ENCODE measurements at places on chromosomes 12 and 14. TPM values are rescaled to one million over a fixed set of nuclear protein-coding genes. Genes with fewer than 3 reads are reported as not detected.

DNA sequence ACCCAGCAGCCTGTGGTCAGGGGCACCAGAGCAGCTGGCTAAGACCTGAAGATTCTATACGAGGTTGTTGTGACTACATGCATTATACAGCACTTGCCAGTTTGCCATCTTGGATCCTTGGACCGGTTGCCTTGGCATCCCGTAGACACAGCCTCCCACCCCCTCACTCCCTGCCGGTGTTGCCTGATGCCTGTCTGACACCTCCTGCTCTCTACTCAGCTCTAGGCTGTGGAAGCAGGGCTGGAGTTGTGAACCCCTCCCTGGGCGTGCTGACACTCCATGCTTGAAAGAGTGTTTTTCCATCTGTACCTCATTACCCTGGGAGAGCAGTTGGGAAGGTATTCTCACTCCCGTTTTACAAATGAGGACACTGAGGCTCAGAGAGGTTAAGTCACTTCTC is 2.5 kb downstream of the CHGA start:
- no peak for DNase-seq

DNA sequence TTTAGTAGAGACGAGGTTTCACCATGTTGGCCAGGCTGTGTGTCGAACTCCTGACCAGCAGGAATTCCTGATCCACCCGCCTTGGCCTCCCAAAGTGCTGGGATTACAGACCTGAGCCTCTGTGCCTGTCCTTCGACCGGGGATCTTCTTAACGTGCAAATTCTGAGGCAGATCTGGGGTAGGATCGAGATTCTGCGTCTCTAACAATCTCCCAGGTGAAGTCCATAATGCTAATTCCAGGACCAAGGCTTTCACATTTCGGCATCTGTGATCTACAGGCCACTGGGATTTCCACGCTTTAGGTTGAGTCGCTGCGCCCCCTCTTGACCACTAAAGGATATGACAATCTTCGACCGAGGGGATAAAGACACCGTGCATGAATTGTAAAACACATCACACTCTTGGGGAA is 24.8 kb downstream of the FOS start:
- peak; percentile 65 for DNase-seq

GRCh38 chr12:53223389-53224060 is 8.5 kb downstream of the RARG start:
- no peak for DNase-seq

DNA sequence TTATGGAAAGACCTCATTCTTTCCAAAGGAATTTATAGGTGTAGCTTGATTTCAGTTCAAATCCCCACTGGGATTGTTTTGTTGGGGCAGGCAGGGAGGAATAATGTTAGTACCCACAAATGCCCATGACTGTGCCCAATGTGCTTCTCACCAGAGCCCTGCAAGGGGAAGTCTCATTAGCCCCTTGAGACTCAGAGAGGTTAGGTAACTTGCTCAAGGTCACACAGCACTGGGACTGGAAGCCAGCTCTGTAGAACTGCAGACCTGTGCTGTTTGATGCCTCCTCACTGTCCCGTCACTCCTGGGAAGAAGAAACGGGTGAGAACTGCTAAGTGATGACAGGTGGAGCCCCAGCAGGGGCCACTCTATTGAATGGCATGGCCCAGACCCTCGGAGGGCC is 8.9 kb downstream of the ANKRD9 start:
- no peak for DNase-seq

GRCh38 chr12:67813456-67813904 is 164.9 kb downstream of the DYRK2 start:
- no peak for DNase-seq

GRCh38 chr14:104444159-104445030 is 135.2 kb upstream of the C14orf180 start:
- DNase-seq: no peak

- peak; percentile 58 for DNase-seq
Measured at GRCh38 chr12:32139064-32139421, 32.4 kb downstream of the BICD1 start.

- DNase-seq: no peak
Measured at GRCh38 chr12:92259291-92259690, 113.6 kb upstream of the BTG1 start.

GRCh38 chr12:106685381-106685780 is 89.1 kb upstream of the RIC8B start:
- no peak for DNase-seq

DNA sequence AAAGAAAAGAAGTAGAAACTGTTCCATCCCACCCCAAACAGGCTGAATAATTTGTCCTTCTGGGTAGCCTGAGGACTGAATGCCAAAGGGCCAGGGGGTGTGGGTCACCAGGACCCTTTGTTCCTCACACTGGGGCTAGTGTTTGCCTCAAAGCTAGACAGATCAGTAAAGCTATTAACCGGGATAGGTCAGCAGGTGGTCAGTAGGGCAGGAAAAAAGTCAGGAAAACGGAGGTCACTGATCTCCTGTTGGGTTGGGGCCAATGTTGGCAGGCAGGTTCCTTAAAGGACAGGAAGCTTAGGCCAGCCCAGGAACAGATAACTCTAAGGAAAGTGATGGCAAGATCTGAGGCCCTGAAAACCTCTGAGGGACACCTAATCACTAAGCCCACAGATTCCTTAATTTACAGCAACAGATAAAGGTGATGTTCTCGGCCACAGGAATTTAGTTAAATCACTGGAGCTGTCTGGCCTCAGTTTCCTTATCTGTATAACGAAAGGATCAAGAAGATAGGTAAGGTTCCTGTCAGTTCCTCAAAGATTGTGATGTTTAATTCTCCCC is 22.7 kb upstream of the TMPO start:
- no peak for DNase-seq

DNA sequence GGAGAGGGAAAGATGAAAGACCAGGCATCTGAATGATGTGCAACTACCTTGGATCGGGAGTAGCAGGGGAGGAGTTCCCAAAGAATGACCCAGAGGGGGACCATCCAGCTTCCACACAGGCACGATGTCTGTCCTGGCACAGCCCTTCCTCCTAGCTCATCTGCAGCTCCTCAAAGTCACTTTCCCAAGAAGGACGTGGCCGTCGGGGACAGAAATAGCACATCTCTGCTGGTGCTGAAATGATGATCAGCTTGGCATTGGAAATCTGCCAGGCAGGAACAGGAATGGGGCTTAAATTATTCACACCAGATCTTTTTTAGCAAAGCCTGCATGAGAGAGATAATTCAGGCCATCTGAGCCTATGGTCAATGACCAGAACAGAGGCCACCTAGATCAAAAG is 41.7 kb downstream of the TSPAN11 start:
- DNase-seq: no peak

- no peak for DNase-seq
Measured at GRCh38 chr12:29752121-29752520, 31.6 kb downstream of the TMTC1 start.

DNA sequence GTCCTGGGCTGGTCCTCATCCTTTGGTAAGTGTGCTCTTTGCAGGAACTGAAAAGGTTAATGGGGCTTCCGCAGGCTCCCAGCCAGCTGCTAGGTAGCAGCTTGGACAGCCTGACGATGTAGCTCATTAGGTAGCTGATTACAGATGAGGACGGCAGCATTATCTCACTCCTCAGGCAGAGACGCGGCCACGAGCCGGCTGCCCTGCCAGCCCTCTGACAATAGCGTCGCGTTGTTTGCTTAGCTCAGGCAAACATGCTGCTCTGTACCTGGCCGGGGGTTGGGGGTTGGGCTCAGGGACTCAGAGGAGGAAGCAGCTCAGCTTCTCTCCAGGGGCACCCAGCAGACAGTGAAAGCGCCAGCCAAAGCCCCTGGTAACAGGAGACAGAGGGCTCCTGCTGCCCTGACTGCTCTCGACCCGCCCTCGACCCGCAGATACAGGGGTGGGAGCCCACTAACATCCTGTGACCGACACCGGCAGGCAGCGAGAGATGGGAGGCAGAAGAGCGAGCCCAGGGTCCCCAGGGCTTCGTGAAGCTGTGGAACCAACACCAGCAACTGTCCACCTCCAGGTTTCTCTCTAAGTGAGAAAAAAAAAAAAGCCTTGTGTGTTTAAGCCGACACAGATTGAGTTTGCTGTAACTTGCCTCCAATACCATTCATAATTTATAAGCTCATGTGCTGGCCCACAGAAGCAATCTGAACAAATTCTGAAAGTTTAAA is 53.4 kb upstream of the DLK1 start:
- no peak for DNase-seq

- no peak for DNase-seq
Measured at GRCh38 chr12:69919495-69919894, 94.5 kb downstream of the MYRFL start.

- peak; percentile 1 for DNase-seq
Measured at GRCh38 chr12:81520064-81520945, 238.8 kb downstream of the PPFIA2 start.

GRCh38 chr14:35028435-35028834 is 17.6 kb upstream of the FAM177A1 start:
- no peak for DNase-seq

- no peak for DNase-seq
Measured at GRCh38 chr12:100365411-100365810, 8.5 kb downstream of the SLC17A8 start.

DNA sequence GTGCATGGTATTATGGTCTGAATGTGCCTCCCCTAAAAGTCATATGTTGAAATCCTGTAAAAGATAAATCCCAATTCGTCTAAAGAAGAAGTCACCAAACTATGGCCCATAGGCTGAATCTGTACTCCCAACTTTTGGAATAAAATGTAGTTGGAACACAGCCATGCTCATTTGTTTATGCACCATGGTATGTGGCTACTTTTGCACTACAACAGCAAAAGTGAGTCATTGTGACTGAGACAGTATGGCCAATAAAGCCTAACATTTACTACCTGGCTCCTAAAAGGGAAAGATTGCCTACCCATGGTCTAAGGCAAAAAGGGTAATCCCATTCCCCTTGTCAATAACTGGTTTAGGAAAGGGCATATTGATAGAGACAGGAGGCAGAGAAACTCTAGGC is 101.8 kb downstream of the LRIG3 start:
- DNase-seq: peak; percentile 64

DNA sequence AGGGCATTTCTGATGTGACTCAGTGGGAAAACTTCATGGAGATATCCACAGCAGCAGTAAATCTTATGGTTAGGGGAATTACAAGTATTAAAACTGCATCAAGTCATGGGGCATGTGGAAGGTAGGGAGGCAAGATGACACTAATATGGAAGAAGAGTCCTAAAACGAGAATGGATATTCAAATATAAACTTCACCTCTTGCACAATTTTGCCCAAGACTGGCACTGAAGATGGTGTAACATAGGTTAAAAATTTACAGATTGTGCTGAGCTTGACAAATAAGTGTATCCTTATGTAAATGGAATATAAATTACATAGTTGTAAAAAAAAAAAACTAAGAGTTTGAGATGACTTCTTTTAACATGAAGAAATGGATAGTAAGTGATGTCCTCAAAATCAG is 12.8 kb downstream of the ETFRF1 start:
- no peak for DNase-seq

DNA sequence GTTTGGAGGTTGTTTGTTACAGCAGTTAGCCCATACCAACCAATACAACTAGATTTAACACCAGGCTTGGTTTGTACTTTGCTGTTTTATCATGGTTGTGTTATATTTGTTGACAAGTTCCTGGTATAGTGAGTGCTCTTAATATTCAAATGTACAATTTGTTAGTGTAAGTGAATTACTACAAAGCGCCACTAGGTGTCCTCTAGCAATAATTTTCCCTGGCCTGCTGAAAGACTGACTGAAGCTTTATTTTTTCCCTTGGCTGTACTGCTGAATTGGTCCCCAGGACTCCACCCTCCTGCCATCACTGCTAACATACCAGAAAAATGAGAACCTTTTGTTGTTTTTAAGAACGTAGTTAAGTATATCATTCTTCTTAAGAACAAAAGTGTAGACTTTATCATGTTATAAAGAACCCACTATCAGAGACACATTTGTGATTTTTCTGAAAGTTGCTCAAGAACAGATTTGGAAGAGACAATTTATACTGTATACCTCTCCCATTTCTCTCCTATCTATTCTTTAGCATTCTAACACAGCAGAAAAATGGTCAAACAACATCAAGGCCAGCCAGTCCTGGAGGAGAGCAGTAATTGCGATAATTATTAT is 75.3 kb upstream of the FAR2 start:
- DNase-seq: peak; percentile 47

DNA sequence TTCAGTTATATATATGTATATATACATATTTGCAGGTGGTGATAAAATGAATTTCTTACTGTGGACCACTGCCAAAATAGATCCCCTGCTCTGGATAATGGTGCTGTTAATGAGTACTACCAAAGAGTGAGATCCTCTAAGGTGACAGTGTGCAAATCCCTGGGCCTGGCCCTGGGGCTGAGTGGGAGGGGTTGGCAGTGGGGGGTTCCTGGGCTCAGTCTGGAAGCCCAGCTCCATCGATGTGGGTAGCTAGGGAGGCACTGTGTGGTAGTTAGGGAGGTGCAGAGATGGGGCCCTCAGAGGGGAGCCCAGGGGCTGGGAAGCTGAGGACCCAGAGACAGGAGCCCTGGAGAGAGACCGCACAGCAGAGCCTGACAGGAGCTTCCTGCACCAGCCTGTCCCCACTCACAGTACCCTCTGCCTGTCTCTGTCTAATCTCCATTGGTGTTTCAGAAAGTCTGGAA is 9.1 kb downstream of the KRT8 start:
- no peak for DNase-seq

DNA sequence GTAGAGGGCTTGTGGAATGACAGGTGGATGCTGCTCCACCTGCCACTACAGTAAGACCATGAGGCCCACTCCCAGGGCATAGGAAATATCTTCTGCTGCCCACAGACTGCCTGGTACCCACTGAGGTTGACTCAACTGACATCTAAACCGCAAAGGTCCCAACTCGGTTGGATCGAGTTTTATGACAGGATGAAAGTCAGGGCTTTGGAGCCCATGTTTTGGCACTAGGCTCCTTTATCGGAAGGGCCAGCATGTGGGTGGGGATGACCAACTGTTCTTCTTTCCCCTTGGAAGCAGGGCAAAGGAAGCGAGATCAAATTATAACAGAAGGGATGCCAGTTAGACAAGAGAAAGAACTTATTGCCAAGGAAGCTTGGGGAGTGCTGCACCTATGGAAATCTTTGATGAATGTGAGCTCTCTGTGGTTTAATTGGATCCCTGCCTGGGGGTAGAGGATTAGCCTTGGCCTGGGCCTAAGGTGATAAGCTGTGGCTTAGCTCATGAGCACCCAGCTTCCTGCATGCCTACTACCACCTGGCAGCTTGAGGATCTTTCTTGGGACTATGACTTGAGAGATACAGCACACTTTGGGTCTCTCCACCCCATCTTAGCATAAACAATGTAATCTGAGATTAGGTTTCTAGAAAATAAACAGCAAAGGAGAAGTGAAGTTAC is 121.8 kb downstream of the KCNA5 start:
- peak; percentile 89 for DNase-seq

- DNase-seq: no peak
Measured at GRCh38 chr12:6769666-6770065, 2.7 kb upstream of the LAG3 start.

- DNase-seq: no peak
Measured at GRCh38 chr14:61813096-61813606, 50.9 kb downstream of the SNAPC1 start.

Gene HHIPL1
- 1.2 TPM for total RNA-seq

Gene SPATA7
- total RNA-seq: 8.1 TPM

Gene CTDSP2
- 44.2 TPM for total RNA-seq

Gene NKX2-1
- total RNA-seq: not detected

Gene CD4
- total RNA-seq: not detected

Gene TC2N
- not detected for total RNA-seq

Gene PRIMA1
- not detected for total RNA-seq

Gene CCDC92
- total RNA-seq: 13.3 TPM

Gene PRB2
- not detected for total RNA-seq

Gene MTHFD1
- total RNA-seq: 47.2 TPM

Gene GPR132
- not detected for total RNA-seq

Gene TUNAR
- not detected for total RNA-seq

Gene MYF6
- total RNA-seq: not detected

Gene GPATCH2L
- total RNA-seq: 18.0 TPM

Gene C12orf56
- not detected for total RNA-seq

Data from M059J (cell line).